Stimulated activated CD8-positive, alpha-beta memory T cell treated with anti-CD3 and anti-CD28 coated beads, Interleukin-4, amount 100 ng/mL, for 4 hours (primary cell): ENCODE measurements at places on chromosomes 2 and 18.

- DNase-seq, result no peak
Measured at GRCh38 chr18:41767960-41768359, 187.1 kb upstream of the PIK3C3 start.

DNA sequence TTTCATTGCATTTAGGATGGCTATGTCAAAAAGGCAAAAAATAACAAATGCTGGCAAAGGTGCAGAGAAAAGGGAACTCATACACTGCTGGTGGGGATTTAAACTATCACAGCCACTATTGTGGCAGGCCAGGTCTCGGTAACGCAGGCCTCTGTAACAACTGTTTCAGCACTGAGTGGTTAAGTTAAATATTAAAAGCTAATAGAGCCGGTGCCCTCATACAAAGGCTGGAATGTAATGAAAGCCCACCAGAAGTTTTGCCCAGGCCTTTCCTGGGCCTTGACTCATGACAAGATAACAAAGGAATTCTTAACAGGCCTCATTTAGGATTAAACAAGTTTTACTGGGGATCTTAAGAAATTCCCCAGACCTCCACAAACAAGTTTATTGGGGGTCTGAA lies 10.7 kb downstream of the MERTK start:
- DNase-seq, result no peak

- no peak for DNase-seq
Measured at GRCh38 chr2:96763511-96764252, 3.0 kb downstream of the CNNM4 start.

GRCh38 chr2:27092696-27093429 lies 6.3 kb downstream of the KHK start:
- no peak for DNase-seq

DNA sequence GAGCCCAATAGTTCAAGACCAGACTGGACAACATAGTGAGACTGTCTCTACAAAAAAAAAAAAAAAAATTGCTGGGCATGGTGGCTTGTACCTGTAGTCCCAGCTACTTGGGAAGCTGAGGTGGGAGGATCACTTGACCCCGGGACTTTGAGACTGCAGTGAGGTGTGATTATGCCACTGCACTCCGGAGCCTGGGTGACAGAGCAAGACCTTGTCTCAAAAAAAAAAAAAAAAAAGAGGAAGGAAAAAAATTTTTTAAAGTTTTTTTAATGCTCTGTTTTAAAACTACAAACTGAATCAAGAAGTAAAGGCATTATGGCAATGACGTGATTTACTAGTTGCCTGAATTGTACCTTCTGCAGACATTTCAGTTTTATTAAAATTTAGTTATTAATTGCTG lies 54.5 kb upstream of the ZDBF2 start:
- DNase-seq, result no peak

GRCh38 chr18:26089293-26090129 lies 902 bp downstream of the SS18 start:
- no peak for DNase-seq

- no peak for DNase-seq
Measured at GRCh38 chr2:130819608-130820278, 17.0 kb upstream of the ARHGEF4 start.

DNA sequence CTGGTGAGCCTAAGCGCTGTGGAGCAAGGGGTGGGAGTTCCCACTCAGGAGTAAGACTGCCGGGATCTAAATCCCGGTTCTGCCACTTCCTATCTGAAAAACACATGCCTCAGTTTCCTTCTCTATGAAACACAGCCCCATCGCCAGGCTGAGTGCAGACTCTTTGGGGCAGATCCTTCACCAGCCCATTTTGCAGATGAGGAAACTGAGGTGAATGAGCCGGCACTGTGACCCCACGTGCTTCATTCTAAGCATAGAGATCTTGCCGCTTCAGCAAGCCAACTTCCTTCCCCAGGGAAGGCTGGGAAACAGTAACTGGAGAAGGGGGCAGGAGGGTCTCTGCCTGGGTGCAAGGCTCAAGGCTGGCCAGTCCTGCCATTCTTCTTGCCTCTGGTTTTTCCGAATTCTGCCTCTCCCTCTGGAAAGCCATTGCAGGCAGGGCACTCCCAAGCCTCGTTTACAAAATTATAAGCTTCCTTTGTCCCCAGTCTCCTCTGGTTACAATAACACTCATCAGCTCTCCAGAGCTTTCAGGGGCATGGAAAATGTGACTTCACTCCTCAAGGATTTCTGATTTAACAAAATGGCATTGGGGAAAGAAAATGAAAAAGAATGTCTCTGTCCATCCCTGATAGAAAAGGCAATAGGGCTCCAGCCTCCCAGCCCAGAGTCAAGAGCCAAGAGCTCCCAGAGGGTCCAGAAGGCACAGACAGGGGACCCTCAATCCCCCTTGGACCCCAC lies 249.2 kb downstream of the TNS1 start:
- no peak for DNase-seq

DNA sequence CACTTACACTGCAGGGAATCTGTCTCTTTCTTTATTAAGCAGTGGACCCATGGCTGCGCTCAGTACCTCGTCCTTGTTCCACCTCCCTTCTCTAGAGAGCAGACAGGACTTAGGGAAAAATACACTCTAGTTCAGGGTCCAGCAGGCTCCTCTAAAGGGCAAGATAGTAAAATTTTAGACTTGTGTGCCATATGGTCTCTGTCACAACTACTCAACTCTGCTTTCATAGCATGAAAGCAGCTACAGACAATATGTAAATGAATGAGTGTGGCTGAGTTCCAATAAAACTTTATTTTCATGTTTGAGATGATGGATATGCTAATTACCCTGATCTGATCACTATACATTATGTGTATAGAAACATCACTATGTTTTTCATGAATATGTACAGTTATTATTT lies 163.1 kb downstream of the BABAM2 start:
- no peak for DNase-seq

DNA sequence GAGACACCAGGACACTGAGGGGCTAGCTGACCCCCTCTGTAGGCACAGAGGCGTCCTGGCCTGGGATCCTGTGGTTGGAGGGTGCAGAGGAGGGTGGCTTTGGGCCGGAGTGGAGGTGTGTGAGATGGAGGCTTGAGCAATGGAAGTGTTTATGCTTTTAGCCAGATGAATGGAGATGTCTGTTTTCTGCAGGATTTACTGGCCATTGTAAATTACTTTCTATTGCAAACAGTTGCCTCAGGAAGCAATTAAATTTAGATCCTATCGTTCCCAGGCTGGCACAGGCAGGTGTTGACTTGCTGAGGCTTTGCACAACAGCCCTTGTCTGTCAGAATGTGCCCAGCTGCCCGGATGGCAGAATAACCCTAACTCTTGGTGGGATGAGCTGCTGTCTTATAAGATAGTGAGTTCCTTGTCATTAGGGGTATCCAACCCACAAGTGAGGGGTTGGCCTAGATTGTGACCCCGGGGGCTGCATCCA lies 1.8 kb upstream of the ARID5A start:
- no peak for DNase-seq

DNA sequence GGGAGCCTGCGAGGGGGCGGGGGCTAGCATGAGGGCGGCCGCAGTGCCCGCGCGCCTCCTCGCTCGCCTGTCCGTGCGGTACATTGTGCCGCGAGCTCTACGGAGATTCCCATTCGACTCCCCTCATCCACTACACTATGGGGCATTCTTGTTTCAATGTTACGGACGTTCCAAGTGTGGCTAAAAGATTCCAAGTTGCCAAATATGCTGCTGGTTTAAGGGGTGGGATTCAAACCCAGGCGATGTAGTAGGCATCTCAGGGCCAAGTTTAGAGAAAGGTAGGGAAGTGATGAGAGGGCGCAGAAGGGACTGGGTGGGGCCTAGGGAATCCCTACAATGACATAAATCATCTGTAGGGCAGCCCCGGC lies 10.0 kb upstream of the CRYBA2 start:
- DNase-seq, result no peak

- no peak for DNase-seq
Measured at GRCh38 chr2:225122583-225123486, 80.6 kb upstream of the DOCK10 start.

DNA sequence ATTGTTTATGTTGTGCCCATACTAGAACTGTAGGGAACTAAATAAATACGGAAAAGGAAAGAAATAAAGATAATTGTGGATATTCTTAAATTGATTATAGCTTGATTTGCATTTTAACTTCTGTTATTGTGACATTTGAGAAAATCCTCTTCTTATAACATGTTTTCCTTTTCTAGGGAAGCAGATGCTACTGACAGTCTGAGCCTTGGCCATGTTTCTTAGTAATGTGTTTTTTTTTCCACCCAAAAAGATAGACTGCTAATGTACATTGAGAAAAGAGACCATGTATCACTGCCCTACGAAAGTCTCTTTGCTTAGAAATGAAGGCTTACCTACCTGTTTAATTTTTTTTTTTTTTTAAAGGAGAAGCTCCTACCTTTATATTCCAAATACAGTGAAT lies 22.2 kb downstream of the ITGAV start:
- DNase-seq, result no peak

GRCh38 chr18:53790786-53791185 lies 433.7 kb downstream of the MBD2 start:
- DNase-seq, result no peak

GRCh38 chr2:9144617-9145016 lies 62.0 kb upstream of the ASAP2 start:
- no peak for DNase-seq

- no peak for DNase-seq
Measured at GRCh38 chr18:31684279-31685096, at the start of gene B4GALT6. TSS of gene B4GALT6 (minus strand) at chr18:31684581. CDS start at chr18:31684426, 155 bp downstream.

DNA sequence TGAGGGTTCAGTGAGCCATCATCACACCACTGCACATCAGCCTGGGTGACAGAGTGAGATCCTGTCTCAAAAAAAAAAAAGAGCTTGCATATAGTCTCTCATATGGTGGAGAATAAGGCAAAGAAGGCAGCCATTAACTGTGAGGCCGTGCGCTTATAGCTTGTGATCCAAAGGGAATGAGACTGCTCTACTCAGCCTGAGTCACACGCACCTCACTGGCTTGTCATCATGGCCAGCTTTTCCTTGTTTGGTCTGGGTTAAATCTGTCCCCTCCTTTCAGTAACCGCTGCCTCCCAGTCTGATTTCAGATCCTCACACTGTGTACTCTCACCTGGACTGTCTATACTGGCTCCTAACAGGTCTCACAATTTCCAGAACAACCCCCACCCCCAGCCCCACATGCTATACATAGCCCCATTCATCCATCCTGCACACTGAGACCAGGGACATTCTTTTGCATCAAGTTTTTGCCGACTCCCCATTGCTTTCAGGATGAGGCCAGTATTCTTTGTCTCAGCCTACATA lies 35.3 kb upstream of the ANKRD44 start:
- no peak for DNase-seq

DNA sequence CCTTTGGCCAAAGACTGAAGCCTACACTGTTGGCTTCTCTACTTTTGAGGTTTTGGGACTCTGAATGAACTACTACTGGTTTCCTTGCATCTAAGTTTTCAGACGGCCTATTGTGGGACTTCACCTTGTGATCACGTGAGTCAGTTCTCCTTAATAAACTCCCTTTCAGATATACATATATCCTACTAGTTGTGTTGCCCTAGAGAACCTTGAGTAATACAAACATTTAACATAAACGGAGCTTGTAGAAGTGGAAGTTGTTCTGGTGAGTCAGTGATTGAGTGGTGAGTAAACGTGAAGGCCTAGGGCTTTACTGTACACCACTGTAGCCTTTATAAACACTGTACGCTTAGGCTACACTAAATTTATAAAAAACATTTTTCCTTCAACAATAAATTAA lies 107.2 kb upstream of the CDH2 start:
- no peak for DNase-seq

- no peak for DNase-seq
Measured at GRCh38 chr2:161307676-161308075, 549 bp upstream of the PSMD14 start.

GRCh38 chr2:164808776-164809175 lies 32.8 kb downstream of the COBLL1 start:
- no peak for DNase-seq

- peak; percentile 2 for DNase-seq
Measured at GRCh38 chr2:240024766-240025165, 376 bp downstream of the NDUFA10 start.
